Activated effector memory CD4-positive, alpha-beta T cell treated with anti-CD3 and anti-CD28 coated beads, Interleukin-2, amount 50 U/mL, for 16 hours (primary cell): ENCODE measurements at places on chromosomes 3 and 15.

DNA sequence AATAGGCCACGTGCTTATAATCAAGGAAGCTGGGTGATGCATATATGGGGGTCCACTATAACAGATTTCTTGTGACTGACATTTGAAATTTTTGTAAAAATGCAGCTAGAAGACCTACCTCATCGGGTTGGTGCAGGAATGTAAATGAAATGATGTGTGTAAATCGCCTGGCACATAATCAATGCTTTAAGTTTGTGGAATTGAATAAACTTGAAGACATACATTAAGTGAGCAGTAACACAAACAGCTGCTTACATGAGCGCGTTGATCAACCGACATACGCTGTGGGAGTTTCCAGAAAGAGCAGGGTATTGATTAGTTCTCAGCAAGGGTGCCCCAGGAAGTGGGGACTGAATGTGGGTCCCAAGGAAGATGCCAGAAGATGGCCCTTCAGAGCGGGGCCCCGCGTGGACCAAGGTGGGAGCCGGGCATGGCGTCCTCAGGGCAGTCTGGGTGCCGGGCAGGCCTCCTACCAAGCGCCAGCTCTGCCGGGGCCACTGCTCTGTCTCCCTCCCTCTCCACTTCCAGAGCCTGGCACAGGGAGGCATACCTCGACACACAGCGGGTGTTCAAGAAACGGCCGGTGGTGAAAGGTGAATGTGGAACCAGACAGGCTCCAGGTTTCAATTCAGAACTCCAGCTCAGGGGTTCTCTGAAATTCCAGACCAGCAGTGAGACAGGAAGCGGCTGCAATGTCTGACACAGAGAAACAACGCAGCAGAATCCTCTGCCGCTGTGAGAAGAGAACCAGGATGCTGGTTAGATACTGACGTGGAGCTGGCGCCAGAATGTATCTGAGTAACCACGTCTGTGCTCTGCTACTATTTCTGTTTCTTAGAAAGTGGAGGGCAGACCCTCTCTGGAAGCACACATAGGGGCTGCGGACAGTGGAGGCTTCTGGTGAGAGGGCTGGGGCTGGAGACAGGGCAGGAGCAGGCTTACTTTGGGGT lies 12.6 kb downstream of the BFSP2 start:
- no peak for DNase-seq

DNA sequence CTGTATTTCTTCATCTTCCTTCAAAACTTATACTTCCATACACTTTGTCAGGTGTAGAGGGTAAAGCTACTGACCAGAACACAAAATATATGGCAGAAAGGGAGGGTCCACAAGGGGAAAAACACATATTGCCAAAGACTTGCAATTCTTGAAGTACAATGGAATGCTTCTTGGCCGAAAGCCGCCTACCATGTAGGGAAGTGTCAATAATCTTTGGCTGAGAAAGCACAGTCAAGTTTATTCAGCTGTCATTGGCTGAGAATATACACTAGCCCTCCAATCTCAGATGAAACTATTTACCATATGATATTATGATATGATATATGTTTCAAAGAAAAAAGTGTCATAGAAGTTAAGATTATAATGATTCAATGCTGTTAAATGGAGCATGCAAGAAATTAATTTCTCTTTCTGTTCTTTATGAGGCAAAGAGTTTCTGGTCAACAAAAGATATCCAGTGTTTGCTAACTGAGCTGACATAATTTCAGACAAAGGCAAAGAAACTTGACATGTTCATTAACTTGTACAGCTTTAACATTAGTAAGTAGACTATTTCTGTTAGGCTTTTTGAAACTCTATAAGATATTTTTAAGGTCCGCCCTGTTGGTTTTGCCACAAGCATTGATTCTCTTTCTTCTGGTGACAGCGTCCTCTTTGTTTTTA lies 89.0 kb upstream of the LPP start:
- DNase-seq, result no peak

DNA sequence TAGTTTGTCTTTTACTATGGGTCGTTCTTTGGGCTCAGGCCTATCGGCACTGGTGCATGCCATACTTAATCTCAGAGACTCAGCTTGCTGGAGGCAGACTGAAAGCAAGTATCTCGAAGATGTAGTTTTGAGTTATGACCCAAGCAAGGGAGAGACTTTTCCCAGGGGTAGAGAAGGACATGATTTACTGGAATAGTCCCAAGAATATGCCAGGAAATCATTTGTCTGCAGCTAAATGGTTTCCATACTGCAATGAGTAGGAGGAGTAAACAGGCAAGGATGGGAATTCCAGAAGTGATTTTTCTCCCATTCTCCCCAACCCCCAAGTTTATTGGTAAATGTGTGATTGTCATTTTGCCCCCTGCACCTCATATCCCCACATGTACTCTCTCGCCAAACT lies 35.4 kb upstream of the LACTB start:
- no peak for DNase-seq

GRCh38 chr15:30044377-30044776 lies 38.4 kb upstream of the GOLGA8J start:
- no peak for DNase-seq

- DNase-seq, result no peak
Measured at GRCh38 chr3:40292637-40293349, 16.7 kb upstream of the EIF1B start.
